ENCODE measurements at places on chromosomes 4 and X.

- no peak for DNase-seq
These were observed 124.2 kb upstream of the EOLA2 start for GRCh38 chrX:150062292-150063137.

DNA sequence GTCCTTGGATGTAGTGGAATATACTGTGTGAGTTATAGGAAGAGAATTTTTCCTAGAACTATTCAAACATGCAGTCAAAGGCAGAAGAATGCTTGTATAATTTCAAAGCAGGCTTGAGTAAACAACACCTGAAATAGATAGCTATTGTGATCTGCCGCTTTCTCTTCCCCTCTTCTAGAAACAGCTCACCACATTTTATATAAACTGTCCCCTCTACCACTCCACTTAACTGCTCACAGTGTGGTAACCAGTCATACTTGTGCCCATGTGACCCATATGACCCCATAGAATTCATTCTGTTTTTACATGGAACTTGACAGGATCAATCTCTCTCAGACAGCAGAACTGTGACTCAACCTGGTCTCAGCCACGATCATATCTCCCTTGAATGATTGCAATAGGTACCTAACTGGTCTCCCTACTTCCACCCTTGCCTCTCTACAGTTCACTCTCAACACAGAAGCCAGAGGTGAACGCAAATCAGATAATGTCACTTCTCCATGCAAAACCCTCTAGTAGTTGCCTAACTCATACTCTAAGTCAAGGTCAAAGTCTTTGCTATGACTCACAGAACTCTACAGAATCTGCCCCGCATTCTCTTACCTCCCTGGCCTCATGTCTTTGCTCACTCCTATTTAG is 85.6 kb upstream of the EFHC2 start:
- no peak for DNase-seq

- DNase-seq = no peak
These were observed 44.5 kb upstream of the SLC4A4 start for GRCh38 chr4:71294301-71294700.

GRCh38 chr4:185638548-185639301 is 103.4 kb upstream of the PDLIM3 start:
- peak; percentile 27 for DNase-seq

All from neural progenitor cell (in vitro differentiated cells).